ENCODE measurements at places on chromosomes 11 and 22. TPM values are rescaled to one million over a fixed set of nuclear protein-coding genes. Genes with fewer than 3 reads are reported as not detected.

The EIF4ENIF1 gene
- total RNA-seq, result 35.7 TPM

The C22orf42 gene
- not detected for total RNA-seq

The GUCD1 gene
- 83.8 TPM for total RNA-seq

The MRGPRX3 gene
- total RNA-seq, result 0.21 TPM

The NXPE1 gene
- not detected for total RNA-seq

The RAB38 gene
- total RNA-seq, result 10.4 TPM

The TTC28 gene
- 70.8 TPM for total RNA-seq
